ENCODE measurements at places on chromosomes 16 and 17.

DNA sequence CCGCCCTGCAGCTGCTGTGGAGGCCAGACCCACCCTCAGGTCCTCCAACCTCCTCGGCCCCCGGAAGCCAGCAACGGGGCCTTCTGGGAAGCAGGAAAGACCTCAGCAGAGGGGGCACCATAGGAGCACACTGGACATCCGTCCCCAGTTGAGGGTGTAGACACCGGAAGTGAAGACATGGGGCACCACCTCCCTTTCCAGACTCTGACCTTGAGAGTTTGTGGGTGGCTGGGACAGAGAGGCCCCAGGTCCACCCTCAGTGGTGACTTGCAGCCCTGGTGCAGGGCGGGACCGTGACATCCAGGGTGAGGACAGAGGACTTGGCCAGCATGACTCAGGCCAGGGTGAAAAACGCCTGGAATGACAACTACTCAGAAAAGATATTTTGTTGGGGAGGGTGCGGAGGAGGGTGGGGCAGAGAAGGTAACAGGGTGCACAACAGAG lies 19.9 kb downstream of the CEP295NL start:
- no peak for DNase-seq

DNA sequence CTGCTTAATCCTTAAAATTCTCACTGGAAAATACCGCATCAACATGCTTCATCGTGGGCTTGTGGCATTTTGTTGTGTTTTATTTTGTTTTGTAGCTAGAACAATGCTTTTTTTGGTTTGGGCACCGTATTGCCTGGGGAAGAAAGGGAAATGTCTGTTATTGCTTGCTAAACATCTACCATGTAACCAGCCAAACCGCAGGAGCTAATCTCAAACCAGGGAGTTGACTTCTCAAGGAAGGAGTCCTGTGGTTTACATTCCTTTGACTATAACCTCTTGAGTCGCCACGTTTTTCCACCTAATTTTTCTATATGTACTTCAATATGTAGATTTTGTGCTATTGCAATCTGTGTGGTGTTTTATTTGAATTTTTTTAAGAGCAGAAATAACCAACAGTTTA lies 593.5 kb upstream of the SOX9 start:
- DNase-seq, result no peak

DNA sequence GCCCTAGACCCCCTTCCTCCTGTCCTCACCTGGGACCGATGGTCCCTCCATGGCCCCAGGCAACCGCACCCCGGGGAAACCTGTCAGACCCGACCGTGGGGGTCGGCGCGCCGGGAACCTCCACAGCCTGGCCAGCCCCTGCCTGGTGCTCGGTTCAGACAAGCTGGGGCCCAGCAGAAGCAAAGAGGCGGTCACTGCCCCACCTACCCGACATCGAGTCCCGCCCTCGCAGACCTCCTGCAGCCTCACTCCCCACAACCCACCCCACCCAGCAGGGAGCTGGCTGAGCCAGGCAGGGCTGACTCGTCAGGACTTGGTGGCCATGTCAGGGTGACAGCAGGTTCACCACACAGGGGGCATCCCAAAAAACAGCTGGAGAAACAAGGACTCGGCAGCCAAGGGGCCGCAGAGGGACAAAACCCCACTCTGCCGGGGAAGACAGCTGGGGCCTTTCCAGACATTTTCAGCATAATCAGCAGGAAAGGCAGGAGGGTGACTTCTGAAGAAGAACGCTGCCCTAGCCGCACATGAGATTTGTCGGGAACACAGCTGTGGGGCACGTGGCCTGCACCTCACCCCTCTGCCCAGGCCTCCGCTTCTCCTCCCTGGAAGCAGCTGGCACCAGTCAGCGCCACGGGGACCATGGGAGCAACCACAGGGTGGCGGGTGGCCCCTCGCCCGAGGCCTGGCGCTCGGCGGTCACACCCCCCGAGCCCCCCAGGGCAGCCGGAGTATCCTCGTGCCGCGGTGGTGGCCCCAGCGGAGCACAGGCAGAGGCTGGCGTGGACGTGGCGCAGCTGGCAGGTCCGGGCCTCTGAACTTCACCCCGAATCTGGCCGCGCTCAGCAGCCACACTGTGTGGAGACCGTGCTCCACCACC lies 22.9 kb downstream of the GNPTG start:
- DNase-seq, result no peak

DNA sequence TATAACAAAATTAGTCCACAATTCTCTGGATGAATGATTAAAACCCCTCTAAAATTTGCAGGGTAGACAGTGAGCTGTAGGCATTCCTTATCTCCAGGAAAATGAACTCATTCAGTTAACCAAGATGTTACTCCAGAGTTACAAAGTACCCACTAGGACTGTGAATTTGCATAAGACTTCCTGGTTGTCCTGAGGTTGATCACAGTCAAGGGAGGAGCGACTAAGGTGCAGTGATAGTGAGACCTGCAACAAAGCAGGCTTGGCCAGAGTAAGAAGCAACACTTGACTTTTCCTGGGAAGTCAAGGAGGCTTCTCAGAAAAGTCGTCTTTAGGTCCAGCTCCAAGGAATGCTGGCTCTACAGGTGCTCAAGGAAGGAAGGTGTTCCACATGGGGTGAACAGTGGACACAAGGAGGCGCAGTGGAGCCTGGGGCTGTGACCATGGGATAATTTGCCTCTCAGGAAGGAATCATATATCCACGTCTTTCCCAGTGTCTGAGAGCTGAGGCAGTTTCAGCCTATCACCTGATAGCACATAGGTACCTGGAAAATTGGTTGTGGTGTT lies 821.1 kb upstream of the EEF2KMT start:
- DNase-seq, result no peak

DNA sequence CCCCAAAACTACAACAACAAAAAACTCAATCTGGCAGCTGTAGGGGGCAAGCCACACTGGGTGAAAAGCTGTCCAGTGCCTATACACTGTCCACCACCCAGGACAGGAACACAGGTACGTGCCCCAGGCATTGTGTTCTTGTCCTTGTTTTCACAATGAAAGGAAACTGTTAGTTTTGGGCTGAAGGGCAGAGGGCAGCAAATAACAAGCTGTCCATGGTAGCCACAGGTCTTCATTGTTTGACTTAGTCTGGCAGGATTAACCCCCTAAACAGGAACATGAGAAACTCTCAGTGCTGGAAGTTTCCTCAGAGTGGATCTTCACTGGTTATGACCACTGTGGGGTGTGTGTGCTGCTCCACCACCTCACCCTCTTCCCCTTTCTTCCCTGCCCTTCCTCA lies 224.6 kb upstream of the N4BP1 start:
- no peak for DNase-seq

- DNase-seq, result no peak
Measured at GRCh38 chr17:14211801-14212200, 24.9 kb downstream of the CDRT15 start.

GRCh38 chr17:40536295-40537171 lies 28.7 kb downstream of the CCR7 start:
- no peak for DNase-seq

DNA sequence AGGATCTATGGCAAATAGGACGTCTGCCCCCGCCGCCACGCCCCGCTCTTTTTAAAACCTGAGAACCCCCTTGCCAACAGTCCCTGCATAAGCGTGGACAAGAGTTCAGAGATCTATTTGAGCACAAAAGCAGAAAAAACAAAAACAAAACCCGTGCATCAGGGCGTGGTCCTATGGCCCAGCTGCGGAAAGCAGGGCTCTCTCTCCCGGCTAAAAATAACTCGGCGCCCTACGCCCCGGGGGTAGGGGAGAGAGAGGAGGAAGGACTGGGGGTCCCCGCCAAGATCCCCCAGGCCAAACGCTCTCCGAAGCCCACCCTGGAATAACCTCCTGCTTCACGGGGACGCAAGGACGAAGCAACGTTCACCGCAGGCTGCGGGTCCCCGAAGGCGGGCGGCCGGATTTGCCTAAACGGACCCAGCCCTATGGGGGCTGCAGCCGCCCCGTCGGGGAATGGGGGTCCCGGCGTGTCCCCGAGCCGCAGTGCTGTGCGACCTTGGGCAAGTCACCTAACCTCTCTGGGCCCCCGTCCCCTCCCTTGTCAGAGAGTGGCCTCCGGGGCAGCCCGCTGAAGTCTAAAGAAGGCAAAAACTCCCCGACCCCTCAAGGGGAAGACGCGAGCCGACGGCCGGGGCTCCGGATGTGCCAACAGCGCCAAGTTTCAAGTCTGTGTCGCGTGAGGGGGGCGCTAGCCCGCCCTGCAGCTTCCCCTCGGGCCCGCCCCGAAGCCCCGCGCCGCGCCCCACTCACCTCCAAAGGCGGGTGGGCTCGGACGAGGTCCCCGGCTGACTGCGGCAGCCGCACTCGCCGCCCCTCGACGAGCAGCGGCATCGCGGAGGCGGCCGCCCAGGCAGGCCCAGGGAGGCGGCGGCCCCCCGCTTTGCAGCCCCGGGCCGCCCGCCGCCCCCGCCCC lies 477 bp downstream of the NTAN1 start:
- peak; percentile 62 for DNase-seq
